ENCODE measurements at places on chromosomes 3 and 15.

DNA sequence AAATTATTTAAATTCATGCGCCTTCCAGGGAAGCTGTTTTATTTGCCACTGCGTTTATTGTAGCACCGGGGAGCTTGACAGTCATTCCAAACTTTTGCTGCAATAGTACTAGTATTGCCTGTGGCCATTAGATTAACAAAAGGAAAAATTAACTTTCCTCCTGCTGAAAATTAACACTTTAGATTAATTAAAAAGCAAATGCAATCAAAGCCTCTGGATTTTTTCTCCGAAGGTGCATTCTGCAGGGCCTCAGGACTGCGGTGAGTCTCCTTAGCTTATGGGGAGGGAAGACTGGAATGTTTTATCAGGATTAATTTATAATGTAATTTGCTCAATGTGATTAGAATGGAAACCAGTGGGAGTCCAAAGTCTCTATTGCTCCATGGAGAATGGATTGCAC, 456.4 kb upstream of the CFAP20DC start:
- DNase-seq, result no peak

GRCh38 chr3:120559242-120560061, 36.7 kb upstream of the NDUFB4 start:
- DNase-seq, result peak; percentile 61

DNA sequence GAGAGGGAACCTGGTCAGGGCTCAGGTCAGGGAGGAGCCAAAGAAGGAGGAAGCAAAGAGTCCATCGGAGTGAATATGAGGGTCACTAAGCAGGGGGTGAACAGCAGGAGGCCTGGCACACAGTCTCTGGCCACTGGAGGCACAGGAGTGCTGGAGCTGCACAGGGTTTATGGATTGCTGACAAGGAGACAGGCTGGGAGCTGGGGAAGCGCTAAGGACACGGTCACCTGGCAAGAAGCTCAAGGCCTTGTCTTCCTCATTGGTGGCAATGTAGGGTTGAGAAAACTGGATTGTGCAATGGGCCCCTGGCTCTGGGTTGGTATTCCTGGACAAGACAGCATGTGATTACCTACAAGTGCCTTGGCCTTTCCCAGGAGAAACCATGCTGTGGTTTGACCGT, 5.8 kb upstream of the CAMP start:
- no peak for DNase-seq

DNA sequence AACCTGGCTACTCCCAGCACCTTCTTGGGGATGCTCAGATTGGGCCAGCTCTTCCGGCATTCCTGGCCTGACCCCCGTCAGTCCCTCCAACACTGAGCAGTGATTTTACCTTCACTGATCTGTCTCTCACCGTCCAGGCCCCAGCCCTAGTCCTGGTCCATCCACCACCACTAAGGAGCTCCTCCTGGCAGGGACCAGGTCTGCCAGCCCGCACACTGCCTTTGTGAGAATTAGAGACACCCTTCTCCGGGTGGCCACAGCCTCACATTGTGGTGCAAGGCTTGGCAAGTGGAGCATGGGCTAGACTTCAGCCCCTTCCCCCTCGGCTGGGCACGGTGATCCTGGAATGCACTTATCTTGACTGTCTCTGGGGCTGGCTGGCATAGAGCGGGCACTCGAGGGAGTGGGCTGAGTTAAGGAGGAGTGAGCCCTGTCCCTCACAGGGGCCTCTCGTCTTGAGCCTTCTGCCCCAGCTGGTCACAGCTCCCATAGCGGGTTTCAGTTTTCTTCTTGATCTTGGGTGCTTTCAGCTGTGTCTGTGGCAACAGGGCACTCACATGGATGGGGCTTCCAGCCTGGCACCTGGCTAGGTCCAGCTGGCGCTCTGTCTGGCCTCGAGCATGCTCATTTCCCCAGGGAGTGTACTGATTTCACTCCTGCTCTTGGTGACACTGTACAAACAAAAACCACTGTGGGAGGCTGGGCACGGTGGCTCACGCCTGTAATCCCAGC, 53.9 kb downstream of the LINGO1 start:
- no peak for DNase-seq

- peak; percentile 12 for DNase-seq
Measured at GRCh38 chr15:77030048-77030927, 35.4 kb downstream of the PSTPIP1 start.

- no peak for DNase-seq
Measured at GRCh38 chr15:57144448-57144847, 226.0 kb downstream of the TCF12 start.
